Psoas muscle (tissue), 8 donors: ENCODE measurements at places on chromosomes 7 and 10. TPM values are rescaled to one million over a fixed set of nuclear protein-coding genes. Genes with fewer than 3 reads are reported as not detected.

Gene STEAP1
- 4.8 TPM for total RNA-seq

Gene ANXA7
- 205 TPM for total RNA-seq

Gene SH2D4B
- not detected for total RNA-seq

DNA sequence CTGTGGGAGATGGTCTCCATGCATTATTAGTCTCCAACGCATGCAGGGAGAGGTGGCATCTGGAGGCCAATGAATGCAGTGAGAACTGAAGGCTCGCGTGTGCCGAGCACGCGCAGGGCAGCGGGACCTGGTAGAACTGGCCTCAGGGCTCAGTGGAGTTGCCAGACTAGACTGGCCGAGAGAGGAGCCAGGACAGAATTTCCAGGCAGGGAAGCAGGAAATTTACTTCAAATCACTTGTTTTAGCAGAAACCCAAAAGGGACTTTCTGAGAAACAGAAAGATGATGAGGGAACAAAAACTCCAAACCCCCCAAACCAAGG lies 311.0 kb upstream of the IMMP2L start:
- peaks cover 29% of the 10 kb centered on the region for H3K36me3 ChIP-seq
- H3K4me1 ChIP-seq: no peaks in the 10 kb centered on the region
- H3K4me3 ChIP-seq: no peak overlapping the region
- no peaks in the 10 kb centered on the region for H3K27me3 ChIP-seq
- no peak for DNase-seq
- H3K27ac ChIP-seq: no peak overlapping the region

DNA sequence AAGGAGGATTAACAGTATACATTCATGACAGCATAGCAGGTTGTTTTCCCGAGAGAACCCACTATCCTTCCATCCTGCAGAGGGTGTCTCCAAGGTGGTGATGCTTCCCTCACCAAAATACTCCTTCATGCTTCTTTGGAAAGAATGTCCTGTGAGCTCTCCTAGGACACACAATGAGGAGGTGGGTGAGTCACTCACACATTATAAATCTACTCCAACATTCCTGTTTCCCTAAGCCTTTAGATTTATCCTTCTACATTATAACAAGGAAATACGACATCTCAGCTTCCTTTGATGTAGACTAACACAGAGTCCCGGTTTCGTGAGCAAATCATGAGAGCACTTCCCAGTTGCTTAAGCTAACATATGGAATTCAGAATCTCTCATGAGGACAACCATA lies 689.7 kb upstream of the CELF2 start:
- H3K4me1 ChIP-seq: no peaks in the 10 kb centered on the region
- DNase-seq: no peak
- H3K27ac ChIP-seq: no peak overlapping the region

DNA sequence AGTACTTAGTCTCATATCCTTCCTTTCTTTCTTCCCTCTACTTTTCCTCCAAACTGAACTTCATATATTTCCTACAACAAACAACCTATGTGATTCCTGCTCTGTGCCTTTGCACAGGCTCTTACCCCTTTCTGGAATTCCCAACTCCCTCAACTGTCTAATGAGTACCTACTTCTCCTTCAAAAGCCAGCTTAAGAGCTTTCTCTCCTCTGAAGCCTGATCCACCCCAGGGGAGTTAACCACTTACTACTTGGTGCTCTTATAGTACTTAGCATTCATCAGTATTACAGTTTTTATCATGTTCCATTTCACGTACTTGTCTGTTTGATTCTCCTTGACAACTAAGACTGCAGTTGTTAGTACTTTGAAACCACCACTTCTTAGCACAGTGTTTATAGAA lies 246.1 kb downstream of the LRRTM3 start:
- H3K4me3 ChIP-seq: no peak overlapping the region
- DNase-seq: no peak
- no peaks in the 10 kb centered on the region for H3K27me3 ChIP-seq
- H3K36me3 ChIP-seq: no peaks in the 10 kb centered on the region
- no peaks in the 10 kb centered on the region for H3K4me1 ChIP-seq

DNA sequence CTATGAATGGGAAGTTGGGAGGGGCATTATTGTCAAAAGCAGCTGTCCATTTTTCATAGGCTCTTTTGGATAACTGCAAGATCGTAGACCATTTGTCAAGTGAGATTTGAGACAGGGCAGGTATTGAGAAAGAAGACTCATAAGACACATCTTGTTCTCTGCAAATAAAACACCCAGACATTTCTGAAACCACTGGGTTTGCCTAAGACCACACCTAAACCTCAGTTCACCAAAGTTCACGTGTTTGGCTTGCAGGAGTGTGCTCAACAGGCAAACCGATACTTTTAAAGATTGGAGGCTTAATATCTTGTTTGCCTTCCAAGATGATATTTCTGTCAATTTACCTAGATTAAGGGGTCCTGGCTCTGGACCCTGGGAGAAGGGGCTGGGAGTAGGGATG lies 628.4 kb downstream of the CALN1 start:
- H3K27me3 ChIP-seq: no peaks in the 10 kb centered on the region
- H3K36me3 ChIP-seq: no peaks in the 10 kb centered on the region
- H3K27ac ChIP-seq: no peak overlapping the region

DNA sequence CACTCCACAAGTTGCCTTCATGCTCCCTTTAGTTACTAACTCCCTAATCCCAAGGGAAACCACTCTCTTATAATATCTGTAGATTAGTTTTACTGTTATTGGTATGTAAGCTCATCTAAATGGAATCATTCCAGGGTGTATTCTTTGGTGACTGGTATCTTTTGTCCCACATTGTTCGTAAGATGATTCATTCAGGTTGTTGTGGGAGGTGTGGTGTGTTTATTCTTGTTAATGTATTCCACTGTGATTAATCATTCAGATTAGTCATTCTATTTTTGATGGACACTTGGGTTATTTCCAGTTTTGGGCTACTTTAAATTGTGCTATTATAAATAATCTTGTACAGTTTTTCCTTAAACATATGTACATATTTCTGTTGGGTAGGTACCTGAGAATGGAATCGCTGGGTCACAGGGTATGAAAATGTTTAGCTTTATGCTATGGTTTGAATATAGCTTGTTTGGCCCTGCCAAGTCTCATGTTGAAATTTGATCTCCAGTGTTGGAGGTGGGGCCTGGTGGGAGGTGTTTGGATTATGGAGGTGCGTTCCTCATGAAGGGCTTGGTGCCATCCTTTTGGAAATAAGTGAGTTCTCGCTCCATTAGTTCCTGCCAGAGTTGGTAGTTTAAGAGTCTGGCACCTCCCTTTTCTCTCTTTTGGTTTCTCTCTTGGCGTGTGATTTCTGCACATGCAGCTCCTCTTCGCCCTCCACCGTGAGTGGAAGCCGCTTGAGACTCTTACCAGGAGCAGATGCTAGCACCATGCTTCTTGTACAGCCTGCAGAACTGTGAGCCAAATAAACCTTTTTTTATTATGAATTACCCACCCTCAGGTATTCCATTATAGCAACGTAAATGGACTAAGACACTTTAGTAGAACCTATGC lies 13.8 kb downstream of the BTRC start:
- peak overlapping the region; percentile 54 for H3K27ac ChIP-seq
- no peak for DNase-seq
- no peak overlapping the region for H3K4me3 ChIP-seq
- no peaks in the 10 kb centered on the region for H3K27me3 ChIP-seq

GRCh38 chr7:138565071-138565450 lies 105.0 kb downstream of the TRIM24 start:
- DNase-seq: no peak
- H3K27ac ChIP-seq: no peak overlapping the region
- no peaks in the 10 kb centered on the region for H3K4me1 ChIP-seq
- no peaks in the 10 kb centered on the region for H3K27me3 ChIP-seq

- H3K4me1 ChIP-seq: no peaks in the 10 kb centered on the region
- no peaks in the 10 kb centered on the region for H3K36me3 ChIP-seq
- no peak overlapping the region for H3K4me3 ChIP-seq
- H3K27ac ChIP-seq: no peak overlapping the region
These were observed 120.2 kb upstream of the TMEM229A start for GRCh38 chr7:124152859-124153692.

GRCh38 chr10:29522061-29522855 lies 112.5 kb downstream of the SVIL start:
- peak overlapping the region; percentile 71 for H3K27ac ChIP-seq
- H3K4me3 ChIP-seq: peak overlapping the region; percentile 19
- DNase-seq: no peak
- peaks cover 76% of the 10 kb centered on the region for H3K4me1 ChIP-seq
- H3K36me3 ChIP-seq: peaks cover 4% of the 10 kb centered on the region

DNA sequence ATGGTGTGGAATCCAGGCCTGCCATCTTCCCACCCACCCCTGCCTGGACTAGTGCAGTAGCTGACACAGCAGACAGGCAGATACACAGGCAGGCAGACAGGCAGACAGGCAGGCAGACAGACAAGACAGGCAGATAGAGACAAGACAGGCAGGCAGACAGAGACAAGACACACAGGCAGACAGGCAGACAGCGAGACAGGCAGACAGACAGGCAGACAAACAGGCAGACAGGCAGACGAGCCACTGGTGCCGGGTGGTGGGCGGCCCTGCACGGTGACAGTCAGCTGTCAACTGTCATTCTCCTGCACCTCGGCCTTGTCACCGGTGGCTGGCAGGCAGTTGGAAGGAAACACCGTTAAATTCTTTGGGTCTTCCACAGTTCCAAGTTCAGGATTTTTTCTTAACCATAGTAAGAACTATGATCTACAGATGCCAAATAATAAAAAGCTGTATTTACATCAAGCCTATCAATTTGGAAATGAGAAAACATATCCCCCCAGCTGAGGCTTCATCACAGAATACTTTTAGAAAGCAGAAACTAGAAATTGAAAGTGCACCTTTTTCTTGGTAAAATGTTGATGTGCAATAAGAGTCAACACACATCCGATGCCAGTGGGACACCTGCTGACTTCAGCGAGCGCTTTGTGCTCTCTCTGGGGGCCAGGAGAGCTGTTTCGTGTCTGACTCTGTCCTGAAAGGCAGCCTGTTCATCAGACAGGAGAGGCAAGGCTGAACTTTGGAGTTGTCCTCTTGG lies 250.4 kb downstream of the DNAJB6 start:
- no peaks in the 10 kb centered on the region for H3K27me3 ChIP-seq
- DNase-seq: no peak
- H3K4me3 ChIP-seq: no peak overlapping the region
- H3K4me1 ChIP-seq: no peaks in the 10 kb centered on the region

DNA sequence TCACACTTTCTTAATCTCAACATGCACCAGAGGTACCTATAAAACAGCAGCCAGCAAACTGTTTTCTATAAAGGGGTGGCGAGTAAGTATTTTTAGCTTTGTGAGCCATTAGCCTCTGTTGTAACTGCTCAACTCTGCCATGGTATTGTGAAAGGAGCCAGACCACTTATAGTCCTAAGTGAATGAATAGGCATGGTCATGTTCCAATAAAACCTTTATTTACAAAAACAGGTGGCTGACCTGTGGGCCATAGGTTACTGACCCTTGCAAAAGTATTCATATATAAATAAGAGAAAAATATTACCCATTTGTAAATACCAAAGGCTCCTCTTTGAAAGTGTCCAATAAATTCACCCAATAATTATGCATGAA lies 50.3 kb downstream of the ICA1 start:
- DNase-seq: no peak
- no peaks in the 10 kb centered on the region for H3K27me3 ChIP-seq
- peak overlapping the region; percentile 58 for H3K27ac ChIP-seq
- H3K4me1 ChIP-seq: peaks cover 14% of the 10 kb centered on the region

GRCh38 chr7:79376299-79377025 lies 77.0 kb downstream of the MAGI2 start:
- no peak for DNase-seq
- H3K27ac ChIP-seq: no peak overlapping the region
- no peaks in the 10 kb centered on the region for H3K36me3 ChIP-seq
- H3K4me3 ChIP-seq: no peak overlapping the region
- H3K4me1 ChIP-seq: no peaks in the 10 kb centered on the region

DNA sequence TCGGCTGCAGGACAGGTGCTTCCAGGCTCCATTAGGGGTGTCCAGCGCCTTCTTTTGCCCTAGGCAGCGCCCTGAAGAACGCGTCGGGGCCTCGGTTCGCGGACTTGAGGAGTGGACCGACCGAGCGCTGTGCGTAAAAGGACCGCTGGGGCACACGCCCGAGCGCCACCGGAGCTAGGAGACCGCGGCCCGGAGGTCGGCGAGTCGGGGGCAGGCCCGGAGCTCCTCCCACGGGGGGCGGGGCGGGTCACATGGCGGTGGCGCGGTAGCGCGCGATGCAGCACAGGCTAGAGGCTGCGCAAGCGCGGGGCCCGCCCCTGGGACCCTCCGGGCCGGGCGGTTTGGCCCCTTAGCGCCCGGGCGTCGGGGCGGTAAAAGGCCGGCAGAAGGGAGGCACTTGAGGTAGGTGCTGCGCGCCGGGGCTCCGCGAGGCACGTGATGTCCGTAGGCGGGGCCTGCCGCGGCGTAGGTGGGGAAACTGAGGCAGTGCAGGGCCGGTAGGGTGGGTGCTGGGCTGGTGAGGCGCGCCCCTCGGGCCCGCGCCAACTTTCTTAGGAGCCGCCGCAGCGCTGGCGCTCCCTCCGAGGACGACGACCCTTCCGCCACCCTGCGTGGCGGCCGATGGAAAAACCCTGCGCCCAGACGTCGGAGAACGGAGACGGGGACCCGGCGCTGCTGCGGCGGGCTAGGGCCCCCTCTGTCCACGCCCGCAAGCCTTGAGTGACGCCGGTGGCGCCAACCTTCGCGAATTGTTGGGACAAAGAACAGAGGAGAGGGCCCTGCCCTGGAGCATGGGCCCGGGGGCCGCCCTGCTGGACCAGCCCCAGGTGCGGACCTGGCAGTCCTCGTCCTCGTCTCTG lies at the start of gene PRXL2A:
Gene PRXL2A (plus strand): TSS at position 310 of the 860 bp plus-strand sequence. CDS start 11,917 bp downstream, outside the sequence.
- H3K36me3 ChIP-seq: no peaks in the 10 kb centered on the region
- H3K27ac ChIP-seq: peak within 1 kb of the TSS; percentile 83
- peaks cover 44% of the 10 kb centered on the region for H3K4me1 ChIP-seq
- H3K27me3 ChIP-seq: no peaks in the 10 kb centered on the region
- peak within 1 kb of the TSS; percentile 95 for H3K4me3 ChIP-seq

GRCh38 chr7:150780292-150780691 lies 19.9 kb downstream of the TMEM176B start:
- H3K27me3 ChIP-seq: peaks cover 4% of the 10 kb centered on the region
- no peaks in the 10 kb centered on the region for H3K36me3 ChIP-seq
- no peak for DNase-seq
- no peaks in the 10 kb centered on the region for H3K4me1 ChIP-seq
- H3K4me3 ChIP-seq: no peak overlapping the region
